ENCODE measurements at places on chromosomes 2 and 18.

- DNase-seq: no peak
Observed at GRCh38 chr2:106736221-106736620, 149.7 kb downstream of the ST6GAL2 start.

- DNase-seq: no peak
Observed at GRCh38 chr18:28485918-28486317, 309.0 kb upstream of the CDH2 start.

- no peak for DNase-seq
Observed at GRCh38 chr2:47026748-47027534, 111.3 kb upstream of the MCFD2 start.

- no peak for DNase-seq
Observed at GRCh38 chr18:12072996-12073395, 20.6 kb upstream of the ANKRD62 start.

DNA sequence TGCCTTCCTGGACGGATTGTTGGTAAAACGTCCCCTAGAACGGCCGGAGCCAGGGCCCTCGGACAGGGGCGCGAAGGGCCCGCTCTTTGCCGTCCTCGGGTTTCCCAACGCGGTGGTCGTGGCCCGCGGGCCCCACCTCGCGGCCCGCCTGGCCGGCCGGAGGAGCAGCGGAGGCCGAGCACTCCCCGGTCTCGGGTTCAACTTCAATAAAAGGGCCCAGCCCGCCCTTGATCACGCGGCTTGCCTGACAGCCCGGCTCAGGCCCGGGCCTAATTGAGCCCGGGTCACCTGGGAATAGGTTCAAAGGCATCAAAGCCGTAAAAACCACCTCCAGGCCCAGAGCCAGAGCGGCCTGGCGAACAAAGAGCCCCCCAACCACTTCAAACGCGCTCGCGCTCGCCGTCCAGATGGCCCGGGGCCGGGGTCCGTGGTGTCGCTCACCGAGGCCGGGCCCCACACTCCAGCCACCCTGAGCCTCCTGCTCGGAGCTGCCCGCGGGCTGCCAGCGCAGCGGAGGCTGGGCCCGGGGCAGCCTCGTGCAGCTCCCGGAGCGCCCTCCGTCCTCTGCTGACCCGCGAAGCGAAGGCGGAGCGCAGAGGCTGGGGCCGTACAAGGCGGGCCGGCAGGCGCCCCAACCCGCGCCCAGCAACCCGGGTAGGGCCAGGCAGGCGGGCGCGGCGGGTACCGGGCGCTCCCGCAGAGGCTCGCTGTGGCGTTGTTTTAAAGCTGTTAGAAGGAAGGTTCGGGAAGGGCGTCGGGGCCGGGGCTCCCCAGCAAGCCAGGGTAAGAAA, 1.1 kb upstream of the TWIST2 start:
- DNase-seq: no peak

DNA sequence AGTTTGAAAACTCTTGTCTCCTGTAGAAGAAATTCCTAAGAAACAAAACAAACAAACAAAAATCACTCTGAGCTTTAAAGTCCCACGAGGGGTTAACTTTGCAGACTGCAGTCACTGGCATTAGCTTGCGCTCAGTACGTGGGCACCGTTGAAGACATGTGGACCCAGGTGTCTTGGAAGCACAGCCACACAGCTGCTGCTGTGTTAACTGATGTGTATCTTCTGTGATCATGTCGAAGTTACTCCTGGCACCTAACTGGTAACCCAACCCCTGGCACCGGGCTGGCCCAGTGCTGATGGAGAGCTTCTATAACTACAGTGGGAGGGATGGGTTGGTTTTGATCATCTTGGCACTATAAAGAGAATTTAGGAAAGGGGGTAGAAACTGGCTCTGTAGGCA, 51.6 kb upstream of the FHL2 start:
- DNase-seq: no peak

DNA sequence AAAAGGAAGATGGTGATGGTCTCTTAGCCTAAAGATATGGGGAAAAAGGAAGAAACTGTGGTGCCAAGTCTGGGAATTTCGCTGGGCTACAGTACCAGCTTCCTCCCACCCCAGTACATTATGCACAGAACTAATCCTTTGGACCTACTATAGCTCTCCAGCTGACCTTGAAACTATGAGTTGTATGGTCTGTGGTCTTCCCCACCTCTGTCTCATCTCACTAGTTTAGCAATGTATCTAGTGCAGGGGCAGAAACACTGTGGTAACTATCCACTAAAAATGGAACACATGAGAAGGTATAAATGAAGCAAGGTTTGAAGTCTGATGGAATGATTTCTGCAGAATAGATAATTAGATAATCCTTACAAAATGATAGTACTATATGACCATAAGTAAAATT, 190.4 kb upstream of the CCDC150 start:
- no peak for DNase-seq

- no peak for DNase-seq
Observed at GRCh38 chr2:89844221-89844943, 1152.9 kb downstream of the RPIA start.

DNA sequence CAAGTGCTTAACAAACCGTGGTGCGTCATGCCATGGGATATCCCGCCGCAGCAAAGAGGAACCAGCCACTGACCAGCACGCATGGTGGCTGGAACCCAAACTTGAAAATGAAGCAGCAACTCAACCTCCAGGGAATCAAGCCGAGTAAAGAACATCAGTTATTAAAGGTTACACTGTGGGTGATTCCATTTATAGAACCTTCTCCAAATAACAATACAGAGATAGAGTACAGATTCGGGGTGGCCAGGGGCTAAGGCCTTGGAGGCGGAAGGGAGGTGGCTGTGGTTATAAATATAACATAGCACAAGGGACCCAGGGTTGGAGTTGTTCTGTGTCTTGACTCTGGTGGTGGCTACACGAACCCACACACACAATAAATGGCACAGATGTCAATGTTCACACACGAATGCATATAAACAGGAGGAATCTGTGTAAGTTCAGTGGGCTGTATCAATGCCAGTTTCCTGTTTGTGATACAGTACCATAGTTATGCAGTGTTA, 123.1 kb downstream of the EIPR1 start:
- no peak for DNase-seq

- no peak for DNase-seq
Observed at GRCh38 chr2:1899396-1899730, 155.0 kb upstream of the PXDN start.

GRCh38 chr18:47748847-47749599, 181.4 kb downstream of the SMAD2 start:
- peak; percentile 84 for DNase-seq

DNA sequence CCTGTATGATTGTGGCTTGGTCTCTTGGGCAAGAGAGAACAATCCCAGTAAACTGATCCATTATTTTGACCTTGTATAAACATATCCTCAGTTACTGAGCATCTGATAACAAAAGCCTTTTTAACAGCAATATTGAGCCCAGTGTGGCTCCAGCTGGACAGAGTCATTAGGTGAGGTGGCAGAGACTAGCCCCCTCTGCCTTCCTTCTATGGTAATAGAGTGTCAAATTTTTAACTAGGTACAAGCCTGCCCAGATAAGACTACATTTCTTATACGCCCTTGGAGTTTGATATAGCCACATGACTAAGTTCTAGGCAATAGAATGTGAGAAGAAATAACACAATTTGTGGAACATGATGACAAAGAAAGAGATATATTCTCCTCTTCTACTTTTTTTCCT, 56.2 kb downstream of the HNMT start:
- DNase-seq: no peak

GRCh38 chr2:160042054-160042453, 20.4 kb downstream of the PLA2R1 start:
- peak; percentile 26 for DNase-seq

GRCh38 chr2:99201959-99202678, 21.1 kb downstream of the MRPL30 start:
- DNase-seq: no peak

DNA sequence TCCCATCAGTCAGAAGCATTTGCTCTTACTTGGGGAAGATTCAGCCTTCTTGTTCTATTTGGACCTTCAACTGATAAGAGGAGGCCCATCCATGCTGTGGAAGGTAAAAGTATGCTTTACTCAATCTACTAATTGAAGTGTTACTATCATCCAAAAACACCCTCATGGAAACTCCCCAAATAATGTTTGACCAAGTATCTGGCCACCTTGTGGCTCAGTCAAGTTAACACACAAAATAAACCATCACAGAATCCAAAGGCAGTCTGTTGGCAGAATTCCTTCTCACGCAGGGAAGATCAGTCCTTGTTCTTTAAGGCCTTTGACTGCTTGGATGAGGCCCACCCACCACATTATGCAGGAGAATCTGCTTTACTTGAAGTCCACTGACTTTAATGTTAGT, 531.2 kb upstream of the SMIM21 start:
- DNase-seq: no peak

- DNase-seq: no peak
Observed at GRCh38 chr2:238790126-238790832, 57.6 kb upstream of the TWIST2 start.

GRCh38 chr2:105087273-105087672, 49.4 kb downstream of the MRPS9 start:
- DNase-seq: no peak

DNA sequence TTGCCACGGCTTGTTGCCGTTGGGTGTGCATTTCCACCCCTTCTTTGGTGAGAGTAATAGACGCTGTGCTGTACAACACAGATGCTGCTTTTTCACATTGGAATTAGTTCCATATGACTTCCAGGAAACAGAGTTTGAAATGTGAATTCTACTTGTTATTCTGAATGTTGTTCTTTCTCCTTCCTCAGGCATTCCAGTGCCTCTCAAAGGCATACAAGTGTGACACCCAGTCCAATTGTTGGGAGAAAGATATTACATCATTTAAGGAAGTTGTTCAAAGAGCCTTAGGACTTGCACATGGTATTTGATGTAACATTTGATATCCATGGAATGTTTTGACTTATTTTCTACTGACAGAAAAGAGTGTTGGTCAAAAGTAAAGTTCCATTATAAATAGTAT, 134.4 kb upstream of the LTBP1 start:
- no peak for DNase-seq

DNA sequence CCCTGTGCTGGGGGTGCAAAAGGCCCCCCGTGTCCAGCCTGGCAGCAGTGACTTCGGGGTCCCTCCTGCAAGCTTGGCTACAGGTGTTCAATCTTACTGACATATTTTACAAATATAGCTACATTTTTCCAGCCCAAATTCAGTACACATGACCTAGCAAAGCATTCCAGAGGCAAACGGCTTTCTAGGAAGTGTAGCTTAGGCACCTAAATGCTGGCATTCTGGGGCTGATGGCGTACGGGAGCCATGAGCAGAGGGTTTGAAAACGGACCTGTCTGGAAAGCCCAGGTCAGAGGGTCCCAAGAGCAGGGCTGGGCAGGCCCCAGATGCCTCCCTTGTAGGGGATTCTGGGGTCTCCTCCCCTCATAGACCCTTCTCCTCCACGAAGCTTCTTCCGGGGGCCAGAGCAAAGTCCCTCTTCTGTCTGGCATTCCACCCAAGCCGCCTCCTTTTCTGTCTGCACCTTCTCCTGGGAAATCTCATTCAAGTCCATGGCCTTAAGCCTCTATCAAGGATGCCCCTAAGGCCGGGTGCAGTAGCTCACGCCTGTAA, 63.3 kb upstream of the ASAP2 start:
- no peak for DNase-seq

- DNase-seq: no peak
Observed at GRCh38 chr2:227861011-227861410, 10.4 kb upstream of the DAW1 start.

GRCh38 chr2:27583390-27583915, 611 bp downstream of the ZNF512 start:
- no peak for DNase-seq

DNA sequence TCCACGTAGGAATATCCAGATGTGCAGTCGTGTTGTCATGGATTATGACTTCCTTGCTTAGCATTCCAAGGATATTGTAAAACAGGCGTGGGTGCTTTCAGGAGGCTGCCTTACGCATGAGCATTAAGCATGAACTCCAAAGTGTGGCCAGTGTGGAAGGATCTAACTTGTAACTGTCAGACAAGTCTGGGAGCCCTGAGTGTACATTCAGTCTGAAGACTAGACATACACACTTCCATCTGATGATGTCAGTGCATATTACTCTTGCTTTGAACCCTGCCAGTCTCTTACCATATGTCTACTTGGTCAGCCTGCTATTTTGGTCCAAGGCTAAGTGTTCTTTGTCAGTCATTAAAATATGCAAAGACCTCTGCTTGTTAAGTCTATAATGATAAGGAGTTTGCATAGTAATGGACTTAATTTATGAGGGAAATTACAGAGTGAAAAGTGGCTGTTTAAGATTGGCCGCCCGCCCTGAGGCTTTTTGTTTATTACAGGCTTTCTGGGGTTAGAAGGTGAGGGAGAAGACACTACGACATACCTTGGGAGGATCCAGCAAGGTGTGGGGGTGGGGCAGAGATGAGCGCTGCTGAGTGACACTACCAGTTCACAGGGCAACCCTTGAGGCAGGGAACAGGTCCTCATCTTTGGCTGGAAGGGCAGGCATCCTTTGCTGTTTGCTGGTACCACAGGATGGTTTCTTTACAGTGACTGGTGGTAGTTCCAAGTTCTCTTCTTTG, 48.3 kb downstream of the CABLES1 start:
- DNase-seq: no peak

DNA sequence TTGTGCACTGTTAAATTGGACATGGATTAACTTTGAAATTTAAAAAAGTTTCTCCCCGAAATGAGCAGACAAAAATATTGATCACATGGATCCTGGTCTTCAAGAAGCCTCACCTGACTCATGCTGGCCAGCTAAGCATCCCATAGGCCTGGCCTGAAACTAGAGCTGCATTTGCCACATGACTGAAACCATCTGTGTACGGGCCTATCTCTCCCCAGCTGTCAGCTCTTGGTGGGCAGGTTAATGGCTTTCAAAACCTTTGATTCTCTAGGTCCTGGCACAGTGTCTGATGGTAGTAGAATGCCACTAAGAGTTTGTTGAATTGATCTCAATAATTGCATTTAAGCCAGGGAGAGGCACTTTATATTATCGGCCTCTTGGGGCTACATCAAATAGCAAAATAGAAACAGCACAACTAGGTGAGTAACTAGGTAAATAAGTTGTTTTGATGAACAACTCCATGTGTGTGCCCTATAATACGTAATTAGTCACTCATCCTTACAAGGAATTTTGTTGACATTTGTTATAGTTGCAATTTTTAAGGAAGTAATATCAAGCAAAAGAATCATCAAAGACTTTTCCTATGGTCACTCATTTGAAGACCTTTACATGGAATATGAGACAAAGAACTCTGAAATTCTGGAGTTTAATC, 251.1 kb downstream of the SP3 start:
- DNase-seq: no peak

- no peak for DNase-seq
Observed at GRCh38 chr18:74898965-74899364, 301.3 kb downstream of the ZNF407 start.

DNA sequence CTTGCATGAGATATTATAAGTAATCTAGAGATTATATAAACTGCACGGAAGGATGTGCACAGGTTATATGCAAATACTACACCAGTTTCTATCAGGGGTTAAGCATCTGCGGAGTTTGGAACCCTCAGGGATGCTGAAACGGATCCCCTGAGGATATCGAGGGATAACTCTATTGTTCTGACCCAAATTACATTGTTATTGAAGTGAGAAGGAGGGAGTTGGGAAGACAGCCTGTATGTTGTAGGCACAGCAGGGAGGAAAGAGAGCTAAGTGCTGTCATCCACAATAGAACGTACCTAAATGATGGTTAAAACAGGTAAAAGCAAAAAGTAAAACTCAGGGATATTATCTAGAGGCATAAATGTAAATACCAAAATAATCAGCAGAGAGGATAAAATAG, 44.6 kb upstream of the SMAD2 start:
- no peak for DNase-seq

GRCh38 chr2:163641986-163642385, 93.8 kb downstream of the FIGN start:
- DNase-seq: no peak

Data from stimulated activated CD4-positive, alpha-beta T cell treated with anti-CD3 and anti-CD28 coated beads, Interleukin-2, amount 100 ng/mL, for 48 hours (primary cell).